ENCODE measurements at places on chromosomes 7 and 10.

- no peak for DNase-seq
Observed at GRCh38 chr10:71281646-71282322, 37.3 kb upstream of the SLC29A3 start.

DNA sequence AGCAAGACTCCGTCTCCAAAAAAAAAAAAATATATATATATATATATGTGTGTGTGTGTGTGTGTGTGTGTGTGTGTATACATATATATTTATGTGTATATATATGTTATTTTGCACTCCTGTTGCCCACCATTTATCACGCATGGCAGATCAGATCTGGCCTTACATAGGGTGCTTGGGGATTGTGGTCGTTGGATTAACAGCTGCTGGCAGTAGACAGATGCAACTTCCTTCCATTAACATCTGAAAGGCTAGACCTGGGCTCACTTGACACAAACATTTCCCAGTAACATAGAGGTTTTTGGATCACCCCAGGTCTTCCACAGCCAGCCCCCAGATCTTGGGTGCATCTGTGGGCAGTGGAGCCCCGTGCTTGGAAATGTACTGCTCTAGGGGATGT, 40.8 kb upstream of the DLD start:
- DNase-seq: no peak

GRCh38 chr7:1224086-1224716, 8.5 kb upstream of the UNCX start:
- no peak for DNase-seq

DNA sequence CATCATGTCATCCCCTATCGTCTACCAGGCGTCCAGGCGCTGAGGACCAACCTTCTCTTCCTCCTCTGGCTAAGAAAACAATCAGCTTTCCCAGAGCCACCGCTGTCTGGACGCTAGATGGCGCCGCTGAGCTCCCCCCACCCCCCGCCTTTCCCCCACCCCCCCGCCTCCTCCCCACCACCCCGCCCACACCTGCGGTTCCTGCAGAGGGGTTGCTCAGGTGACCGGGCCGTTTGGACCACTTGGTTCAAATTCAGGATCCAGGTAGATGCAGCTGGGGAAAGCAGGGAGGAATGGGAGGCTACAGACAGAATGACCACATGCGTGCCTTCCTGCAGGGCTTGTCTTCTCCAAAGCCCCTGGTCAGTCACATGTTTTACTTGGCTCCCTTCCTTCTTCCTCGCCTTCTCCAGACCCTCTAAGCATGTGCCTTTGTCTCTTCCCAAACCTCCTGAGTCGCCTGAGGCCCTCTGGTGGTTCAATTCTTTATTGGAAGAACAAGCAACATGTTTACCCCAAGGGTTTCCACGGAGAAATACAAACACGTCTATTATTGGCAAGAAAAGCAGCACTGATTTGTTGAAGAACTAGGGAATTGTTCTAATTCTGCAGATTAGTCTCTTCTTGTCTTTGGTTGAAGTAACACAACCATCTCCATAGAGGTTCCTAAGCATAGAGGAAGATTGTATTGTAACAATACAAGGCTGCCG, 24.7 kb downstream of the AOC1 start:
- DNase-seq: no peak

DNA sequence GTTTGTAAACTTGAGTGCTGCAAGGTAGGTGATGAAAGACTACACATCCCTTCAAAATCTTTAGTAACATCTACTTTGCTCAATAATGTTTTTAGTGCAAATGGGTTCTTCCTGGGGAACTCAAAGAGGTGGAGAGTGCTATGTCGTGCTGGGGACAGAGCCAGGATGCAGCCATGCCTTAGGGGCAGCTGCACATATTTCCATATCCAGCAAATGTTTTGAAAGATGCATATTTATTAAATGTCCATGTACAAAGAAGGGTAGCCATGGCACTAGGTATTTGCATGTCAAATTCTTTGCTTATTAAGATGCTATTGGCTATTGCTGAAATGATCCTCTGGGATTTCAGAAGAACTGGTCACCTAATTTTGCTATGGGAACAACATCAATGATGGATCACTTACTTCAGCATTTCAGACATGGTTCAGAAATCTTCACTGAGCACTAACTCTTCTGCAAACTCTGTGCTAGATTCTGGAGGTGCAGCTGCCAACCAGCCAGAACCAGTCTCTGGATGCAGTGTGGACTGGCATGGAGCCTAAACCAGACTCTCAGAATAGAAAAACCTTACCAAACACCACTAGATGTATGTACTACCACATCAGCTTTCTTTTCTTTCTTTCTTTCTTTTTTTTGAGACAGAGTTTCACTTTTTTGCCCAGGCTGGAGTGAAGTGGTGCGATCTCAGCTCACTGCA, 31.7 kb upstream of the DNMBP start:
- DNase-seq: no peak

- no peak for DNase-seq
Observed at GRCh38 chr7:130900471-130901076, 166.6 kb upstream of the KLF14 start.

DNA sequence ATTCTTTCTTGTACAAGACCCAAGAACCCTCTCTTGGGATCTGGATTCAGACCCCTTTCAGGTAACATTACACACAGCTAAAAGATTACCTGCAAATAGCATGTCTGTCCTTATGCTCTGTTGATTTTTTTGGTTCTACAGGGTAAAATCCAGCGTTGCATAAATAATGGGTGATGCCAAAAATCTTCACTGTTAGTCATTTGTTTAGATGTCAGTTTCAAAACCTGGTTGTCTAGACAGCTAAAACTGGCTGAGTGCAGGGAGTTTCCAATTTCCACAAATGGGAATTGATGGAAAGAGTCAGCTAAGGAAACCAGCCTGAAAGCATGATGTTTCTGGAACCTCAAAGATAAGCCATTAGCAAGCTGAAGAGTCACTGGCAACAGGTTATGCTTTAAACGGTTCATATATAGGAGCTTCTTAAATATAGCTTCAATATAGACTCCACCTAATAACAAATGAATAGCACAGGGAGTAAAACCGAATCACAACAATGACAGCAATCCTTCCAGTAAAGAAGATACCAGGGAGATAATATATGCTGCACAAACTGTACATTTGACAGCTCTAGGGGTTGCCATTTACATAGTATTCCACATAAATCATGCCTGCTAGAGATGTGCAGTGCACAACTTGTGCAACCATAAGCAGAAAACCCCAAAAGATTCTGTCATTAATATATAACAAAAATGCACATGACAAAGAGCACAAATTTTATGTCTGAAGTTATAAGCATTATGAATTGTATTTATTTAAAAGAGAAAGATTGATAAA, 20.4 kb downstream of the CCDC71L start:
- no peak for DNase-seq

DNA sequence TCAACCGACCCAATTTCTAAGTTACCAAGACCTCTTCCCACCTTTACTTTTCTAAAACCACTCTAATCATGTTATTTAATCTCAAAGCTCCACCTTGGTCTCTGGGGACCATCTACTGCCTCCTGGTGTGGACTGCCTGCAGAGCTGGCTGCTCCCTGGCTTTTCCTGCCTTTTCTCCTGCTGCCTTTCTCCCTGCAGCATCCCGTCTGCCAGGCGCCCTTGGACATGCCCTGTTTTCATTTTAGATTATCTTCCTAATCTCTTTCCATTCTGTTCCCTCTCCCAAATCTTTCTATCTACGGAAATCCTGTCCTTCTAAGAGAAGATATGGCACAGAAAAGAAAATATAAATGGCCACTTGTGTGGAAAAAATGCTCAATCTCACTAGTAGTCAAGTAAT, 23.1 kb downstream of the TCAF1 start:
- no peak for DNase-seq

DNA sequence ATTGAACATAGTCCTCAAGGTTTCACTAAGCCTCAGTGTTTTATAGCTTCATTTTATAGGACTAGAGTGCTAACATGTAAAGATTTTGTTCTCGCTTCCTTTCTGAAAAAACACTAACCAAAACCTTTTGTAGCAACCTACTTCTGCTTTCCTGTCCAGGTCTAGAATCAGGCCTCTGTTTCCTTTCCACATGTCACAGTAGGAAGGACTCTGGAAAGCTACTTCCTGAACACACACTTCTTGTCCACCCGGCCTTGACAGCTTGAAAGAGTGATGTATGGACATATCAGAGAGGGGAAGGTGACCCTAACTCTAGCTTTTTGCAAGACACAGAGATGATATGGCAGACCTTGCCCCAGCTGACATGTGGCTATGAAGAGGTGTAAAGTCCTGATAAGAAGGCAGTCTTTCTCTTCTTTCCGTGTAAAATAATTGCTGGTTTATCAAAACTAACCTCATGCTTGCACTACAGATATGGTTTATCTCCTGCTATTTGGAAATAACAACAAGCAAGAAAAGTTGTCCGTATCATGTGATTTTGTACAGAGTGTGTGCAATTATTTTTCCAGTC, 175.4 kb downstream of the SKAP2 start:
- no peak for DNase-seq

GRCh38 chr10:126160571-126160970, 227.7 kb downstream of the ADAM12 start:
- no peak for DNase-seq

GRCh38 chr10:22370320-22370719, 25.0 kb downstream of the SPAG6 start:
- DNase-seq: no peak

DNA sequence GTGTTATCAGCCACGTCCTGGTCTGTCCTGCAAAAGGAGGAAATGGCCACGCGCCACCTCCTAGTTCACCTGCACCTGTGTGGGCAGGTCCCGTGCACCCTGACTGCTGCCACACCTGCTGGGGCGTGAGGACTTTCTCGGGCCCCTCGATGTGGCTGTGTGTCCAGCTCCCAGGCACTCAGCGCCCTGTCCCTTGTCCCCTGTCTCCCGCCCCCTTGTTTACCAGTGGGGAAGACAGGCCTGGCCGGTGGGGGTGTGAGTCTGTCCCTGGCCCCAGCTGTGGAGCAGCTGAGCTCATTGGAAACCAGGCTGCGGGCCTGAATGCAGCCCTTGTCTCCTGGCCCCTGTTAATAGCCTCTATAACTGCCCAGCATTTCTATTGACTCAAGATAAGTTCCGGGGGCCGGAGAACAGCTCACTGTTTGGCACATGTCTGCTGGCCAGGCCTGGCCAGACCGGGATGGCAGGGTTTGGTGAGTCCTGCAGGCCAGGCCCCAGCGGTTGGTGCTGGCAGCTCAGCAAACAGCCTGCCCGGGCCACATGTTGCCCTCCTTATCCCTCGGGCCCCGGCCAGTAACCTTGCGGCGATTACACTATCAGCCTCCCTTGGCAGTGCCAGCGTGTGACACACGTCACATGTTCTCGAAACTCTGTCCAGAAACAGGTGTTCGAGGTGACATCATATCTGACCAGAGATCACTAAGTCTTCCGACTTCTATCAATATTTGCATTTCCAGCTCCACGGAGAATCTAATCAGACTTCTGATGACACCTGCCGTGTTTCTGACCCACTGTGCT, 52.1 kb downstream of the FOXL3 start:
- DNase-seq: no peak

- no peak for DNase-seq
Observed at GRCh38 chr7:103425177-103425576, 20.8 kb downstream of the SLC26A5 start.

DNA sequence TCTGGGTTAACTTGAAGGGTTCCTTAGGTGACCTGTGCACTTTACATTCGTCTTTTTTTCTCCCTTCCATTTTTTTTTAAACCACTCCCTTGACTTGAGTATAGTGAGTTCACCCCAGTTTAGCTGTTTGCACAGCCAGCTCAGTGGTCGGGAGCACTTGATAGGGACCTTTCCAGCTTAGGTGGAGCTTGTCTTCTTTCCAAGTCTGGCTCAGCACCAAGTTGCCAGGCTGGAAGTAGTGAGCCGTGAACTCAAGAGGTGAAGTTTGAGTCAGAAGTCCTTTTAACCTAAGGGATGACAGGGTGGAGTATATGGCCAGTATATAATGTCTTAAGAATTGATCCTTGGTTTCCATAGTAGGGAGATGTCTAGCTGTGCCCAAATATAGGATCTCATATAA, 7.2 kb downstream of the DNAH11 start:
- no peak for DNase-seq

DNA sequence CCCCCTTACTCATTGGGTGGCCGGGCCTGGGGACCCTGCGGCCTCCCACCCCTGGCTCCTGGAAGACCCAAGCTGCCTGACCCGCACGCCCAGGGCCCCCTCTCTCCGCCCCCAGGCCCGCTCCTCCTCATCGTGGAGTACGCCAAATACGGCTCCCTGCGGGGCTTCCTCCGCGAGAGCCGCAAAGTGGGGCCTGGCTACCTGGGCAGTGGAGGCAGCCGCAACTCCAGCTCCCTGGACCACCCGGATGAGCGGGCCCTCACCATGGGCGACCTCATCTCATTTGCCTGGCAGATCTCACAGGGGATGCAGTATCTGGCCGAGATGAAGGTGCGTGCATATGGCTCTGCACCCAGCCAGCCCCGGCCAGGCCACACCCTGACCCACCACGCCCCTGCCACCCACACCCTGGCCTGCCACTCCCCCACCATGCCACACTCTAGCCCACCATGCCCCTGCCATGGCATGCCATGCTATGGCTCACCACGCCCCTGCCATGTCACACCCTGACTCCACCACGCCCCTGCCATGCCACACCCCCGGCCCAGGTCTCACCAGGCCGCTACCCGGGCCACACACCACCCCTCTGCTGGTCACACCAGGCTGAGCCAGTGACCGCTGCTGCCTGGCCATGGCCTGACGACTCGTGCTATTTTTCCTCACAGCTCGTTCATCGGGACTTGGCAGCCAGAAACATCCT, 18.7 kb upstream of the CSGALNACT2 start:
- DNase-seq: no peak

- DNase-seq: no peak
Observed at GRCh38 chr7:157925383-157925875, 588.6 kb downstream of the DNAJB6 start.

GRCh38 chr10:92913973-92914372, 65.7 kb downstream of the EXOC6 start:
- DNase-seq: no peak

DNA sequence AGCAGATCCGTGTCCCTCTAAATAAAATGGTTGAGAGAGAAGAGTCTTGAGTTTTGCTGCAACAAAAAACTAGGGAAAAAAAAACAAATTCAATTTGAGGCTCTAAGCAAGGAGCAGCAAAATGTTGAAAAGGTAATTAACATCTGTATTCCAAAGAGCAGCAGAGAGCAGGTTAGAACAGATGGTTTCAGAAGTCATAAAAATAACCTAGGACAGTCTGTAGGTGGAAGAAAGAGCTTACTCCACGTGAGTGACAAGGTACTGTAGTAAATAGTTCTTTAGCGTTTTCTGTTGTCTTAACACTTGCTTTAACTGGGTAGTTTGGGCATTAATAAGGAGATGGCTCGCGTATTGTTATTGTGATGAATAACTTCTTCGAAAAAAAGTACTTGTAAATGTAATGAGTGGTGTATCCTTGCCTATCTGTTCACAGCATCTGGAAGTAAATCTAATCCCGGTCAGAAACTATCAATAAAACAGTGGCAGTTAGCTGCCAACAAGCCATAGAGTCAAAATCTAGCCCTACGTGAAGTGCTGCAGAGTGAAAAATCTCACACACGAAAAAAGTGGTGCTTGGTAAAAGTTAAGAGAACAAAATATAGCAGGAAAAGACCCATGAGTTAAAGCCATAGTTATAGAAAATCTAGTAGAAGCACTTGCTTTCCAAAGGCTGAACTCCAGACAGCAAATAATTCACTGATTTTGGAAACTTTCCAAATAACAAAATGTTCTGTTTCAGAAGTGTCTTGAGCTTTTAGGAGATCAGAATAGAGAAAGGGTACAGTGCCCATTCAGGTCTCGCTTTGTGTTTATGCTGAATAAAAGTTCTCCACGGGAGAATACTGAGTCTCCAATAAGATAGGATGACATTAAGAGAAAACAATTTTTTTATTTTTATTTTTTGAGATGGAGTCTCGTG, 49.3 kb upstream of the PARD3 start:
- DNase-seq: no peak
